ENCODE measurements at places on chromosomes 1 and 21.

GRCh38 chr1:65049941-65050713, 83.8 kb upstream of the JAK1 start:
- DNase-seq: no peak

- DNase-seq: no peak
These were observed 273.0 kb downstream of the PAPPA2 start for GRCh38 chr1:176736015-176736414.

DNA sequence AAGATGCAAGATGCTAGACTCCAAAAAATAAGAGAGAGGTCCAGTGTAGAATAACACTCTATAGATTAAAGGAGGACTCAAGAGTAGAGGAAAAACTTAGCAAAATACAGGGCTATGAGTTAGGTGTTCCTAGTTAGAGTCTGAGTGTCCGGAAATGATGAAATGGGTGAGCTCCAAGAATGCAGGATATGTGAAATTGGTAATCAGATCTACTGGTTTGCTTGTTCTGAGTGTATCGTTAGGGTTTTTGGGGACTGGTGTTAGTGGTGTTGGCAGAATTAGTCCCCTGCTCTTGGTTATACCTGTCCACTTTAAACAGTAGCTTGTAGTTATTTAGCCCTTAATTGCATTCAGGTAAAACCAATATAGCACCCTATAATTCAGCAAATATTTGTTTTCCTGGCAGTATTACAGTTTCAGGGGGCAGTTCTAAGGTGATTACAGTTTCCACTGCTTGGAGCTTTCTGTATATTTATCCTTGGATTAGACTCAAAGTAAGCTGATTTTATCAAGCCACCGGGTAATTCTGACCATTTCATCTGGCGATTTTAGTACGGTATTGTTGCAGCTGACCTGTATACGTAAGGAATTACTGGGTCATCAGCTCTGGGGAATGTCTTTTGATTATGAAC, 332.7 kb downstream of the CHRM3 start:
- DNase-seq: no peak

GRCh38 chr1:83060651-83061390, 938.1 kb downstream of the TTLL7 start:
- DNase-seq: no peak

DNA sequence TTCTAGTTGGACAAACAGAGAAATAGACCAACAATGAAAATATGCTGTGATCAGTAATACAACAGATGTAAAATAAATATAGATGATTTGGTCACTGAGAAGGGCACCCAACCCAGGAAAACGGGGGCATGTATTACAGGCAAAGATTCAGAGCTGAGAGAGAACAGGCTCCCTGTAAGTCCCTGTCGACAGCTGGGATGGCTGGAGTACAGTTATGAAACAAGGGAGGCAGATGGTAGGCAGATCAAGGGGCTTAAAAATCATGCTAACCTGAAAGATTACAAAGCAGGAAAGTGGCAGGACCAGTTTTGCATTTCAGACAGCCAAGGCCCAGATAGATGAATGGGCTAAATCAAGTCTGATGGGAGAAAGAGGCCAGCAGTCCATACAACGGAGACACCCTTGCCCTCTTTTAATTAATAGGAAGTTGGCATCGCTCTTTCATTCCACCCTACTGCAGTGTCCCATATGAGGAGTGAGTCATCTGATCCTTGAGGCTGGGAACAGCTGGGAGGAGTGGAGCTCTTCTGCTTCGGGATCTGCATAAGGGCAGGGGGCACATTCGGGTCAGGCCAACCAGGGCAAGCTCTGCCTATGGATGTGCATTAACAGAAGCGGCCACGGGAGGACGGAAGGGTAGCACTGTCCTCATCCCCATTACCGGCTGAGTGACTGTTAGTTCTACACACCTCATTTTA, 171.1 kb downstream of the DAB1 start:
- DNase-seq: no peak

GRCh38 chr1:167463080-167463479, 55.2 kb downstream of the CD247 start:
- DNase-seq: no peak

GRCh38 chr1:151492120-151492519, 19.1 kb upstream of the CGN start:
- DNase-seq: no peak

- no peak for DNase-seq
These were observed 35.5 kb downstream of the ST6GALNAC3 start for GRCh38 chr1:76109901-76110560.

DNA sequence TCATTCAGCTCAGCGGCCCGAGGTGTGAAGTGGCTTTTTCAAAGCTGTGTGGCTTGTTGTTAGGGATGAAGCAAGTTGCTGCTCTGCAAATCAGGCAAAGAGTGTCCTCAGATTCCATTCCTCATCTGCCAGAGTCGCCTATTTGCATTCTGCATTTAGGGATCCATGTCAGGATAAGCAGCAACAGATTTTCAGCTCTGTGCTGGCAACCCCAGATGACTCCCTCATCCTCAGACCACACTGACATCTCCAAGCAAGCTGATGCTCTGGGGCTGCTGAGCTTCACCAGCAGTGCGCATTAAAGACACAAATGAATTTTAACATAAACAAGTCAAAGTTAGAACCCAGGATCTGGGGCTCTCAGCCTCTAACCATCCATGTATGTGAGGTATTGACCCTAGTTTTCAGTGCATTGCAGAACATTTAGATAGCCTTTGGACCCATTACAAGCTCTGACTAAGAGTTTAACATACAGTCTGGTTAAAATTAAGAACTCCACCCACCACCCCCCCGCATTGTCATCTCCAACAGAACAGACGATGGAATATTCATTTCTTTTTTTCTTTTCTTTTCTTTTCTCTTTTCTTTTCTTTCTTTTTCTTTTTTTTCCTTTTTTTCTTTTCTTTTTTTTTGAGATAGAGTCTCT, 10.9 kb downstream of the CFAP107 start:
- DNase-seq: no peak

All from activated CD4-positive, alpha-beta T cell treated with anti-CD3 and anti-CD28 coated beads for 1 hour (primary cell).